ENCODE measurements at places on chromosomes 16 and 17. TPM values are rescaled to one million over a fixed set of nuclear protein-coding genes. Genes with fewer than 3 reads are reported as not detected.

DNA sequence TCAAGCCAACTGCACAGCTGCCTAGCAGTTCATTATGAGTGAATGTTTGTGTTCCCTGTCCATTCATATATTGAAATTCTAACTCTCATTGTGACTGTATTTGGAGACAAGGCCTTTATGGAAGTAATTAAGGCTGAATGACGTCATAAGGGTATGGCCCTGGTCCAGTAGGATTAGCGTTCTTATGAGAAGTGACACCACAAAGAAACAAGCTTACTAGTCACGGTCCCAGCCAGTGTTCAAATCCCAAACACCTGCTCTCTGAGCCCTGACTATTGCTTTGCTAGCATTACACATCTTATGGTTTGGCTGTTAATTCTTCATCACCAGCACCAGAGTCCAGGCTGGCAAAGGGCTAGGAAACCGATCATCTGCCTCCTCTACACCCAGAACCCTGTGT, 2.2 kb downstream of the ZNF668 start:
- peak overlapping the region; percentile 99 for H3K4me3 ChIP-seq
- peaks cover 10% of the 10 kb centered on the region for H3K36me3 ChIP-seq
- peaks cover 10% of the 10 kb centered on the region for H3K4me1 ChIP-seq
- H3K27ac ChIP-seq = peak overlapping the region; percentile 97
- H3K27me3 ChIP-seq = no peaks in the 10 kb centered on the region

KCNAB3 gene
- total RNA-seq = 3.5 TPM

DNA sequence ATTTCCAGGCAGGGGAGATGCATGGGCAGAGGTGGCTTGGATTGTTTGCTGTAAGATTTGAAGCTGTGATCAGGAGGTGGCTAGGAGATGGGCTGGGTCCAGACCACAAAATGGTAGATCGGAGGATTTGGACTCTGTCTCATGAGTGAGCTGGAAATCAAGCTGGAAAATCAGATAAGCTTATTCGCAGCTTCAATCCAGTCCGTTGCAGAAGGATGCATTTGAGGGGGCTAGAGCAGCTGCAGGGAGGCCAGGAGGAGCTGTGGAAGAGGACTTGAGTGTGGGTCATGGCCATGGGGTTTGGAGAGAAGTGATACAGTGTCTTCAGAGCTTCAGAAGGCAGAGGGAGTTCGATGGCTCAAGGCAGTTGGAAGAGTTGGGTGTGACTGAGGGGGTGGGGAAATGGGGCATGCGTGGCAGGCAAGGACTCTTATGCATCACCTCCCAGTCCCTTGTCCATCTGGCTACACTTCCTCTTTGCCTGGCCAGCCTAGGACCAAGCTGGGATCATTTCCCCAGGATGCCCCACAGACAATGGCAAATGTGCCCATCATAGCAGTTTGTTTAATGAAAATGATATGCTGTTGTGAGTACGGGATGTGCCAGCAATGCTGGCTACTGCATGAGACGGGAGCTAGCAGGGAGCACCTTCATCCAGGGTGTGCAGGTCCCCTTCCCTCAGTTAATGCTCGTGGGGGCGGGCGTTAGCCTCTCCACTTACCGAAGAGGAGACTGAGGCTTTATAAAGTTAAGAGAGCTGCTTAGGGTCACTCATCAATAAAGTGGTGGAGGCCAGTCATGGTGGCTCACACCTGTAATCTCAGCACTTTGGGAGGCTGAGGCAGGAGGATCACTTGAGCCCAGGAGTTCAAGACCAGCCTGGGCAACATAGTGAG, 20.6 kb downstream of the QPRT start:
- DNase-seq = no peak
- no peaks in the 10 kb centered on the region for H3K36me3 ChIP-seq
- no peaks in the 10 kb centered on the region for H3K4me1 ChIP-seq
- H3K4me3 ChIP-seq = no peak overlapping the region

NOD2 gene
- not detected for total RNA-seq

PYY gene
- total RNA-seq = not detected

TLE7 gene
- not detected for total RNA-seq

- H3K4me3 ChIP-seq = no peak overlapping the region
- DNase-seq = no peak
- H3K4me1 ChIP-seq = no peaks in the 10 kb centered on the region
- no peaks in the 10 kb centered on the region for H3K27me3 ChIP-seq
- H3K27ac ChIP-seq = no peak overlapping the region
These were observed 117.5 kb downstream of the ASIC2 start for GRCh38 chr17:33175562-33175961.

DNA sequence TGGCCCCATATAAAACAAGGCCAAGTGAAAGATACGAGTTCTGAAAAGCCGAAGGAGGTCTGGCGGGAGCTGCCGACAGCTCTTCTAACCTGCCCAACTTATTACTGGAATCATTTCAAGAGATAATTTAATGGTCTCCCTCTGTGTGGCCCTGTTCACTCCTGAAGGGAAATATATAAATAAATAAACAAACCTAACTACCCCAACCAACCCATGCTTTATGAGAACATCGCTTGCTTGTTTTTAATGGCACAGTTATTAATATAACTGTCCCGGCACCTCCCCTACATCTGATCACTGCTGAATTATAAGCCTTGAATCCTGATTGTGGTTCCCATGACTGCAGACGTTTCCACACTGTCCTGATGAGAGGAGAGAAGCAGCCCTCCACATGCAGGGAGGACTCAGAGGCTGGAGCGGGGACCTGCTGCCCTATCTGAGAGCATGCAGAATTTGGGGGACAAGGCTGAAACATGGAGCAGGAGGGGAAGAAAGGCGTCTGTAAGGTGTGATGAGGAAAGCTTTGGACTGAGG, 22.2 kb downstream of the CDK5RAP3 start:
- peaks cover 6% of the 10 kb centered on the region for H3K4me1 ChIP-seq
- no peak for DNase-seq
- no peaks in the 10 kb centered on the region for H3K27me3 ChIP-seq
- no peak overlapping the region for H3K4me3 ChIP-seq

CHMP6 gene
- total RNA-seq = 43.7 TPM

BEAN1 gene
- total RNA-seq = not detected

SCARF1 gene
- 6.6 TPM for total RNA-seq

DNA sequence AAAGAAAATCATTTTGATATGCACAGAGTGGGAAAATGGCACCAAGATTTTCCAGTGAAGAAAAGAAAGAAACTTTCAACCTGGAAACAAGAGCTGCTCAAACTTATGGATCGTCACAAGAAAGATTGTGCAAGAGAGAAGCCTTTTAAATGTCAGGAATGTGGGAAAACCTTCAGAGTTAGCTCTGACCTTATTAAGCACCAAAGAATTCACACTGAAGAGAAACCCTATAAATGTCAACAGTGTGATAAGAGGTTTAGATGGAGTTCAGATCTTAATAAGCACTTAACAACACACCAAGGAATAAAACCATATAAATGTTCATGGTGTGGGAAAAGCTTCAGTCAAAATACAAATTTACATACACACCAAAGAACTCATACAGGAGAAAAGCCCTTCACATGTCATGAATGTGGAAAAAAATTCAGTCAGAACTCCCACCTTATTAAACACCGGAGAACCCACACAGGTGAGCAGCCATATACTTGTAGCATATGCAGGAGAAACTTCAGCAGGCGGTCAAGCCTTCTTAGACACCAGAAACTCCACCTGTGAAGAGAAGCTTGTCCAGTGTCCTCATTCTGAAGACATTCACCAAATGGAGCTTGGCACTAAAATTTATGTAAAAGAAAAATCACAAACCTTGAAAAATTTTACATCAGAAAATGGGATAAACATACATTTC, 12.2 kb downstream of the ZNF75A start:
- DNase-seq = no peak
- no peaks in the 10 kb centered on the region for H3K4me1 ChIP-seq
- H3K36me3 ChIP-seq = 0 out of 2 replicates have a peak, but pooled peaks cover 3% of the 10 kb centered on the region

GRCh38 chr17:13541032-13541480, 60.7 kb downstream of the HS3ST3A1 start:
- no peak overlapping the region for H3K27ac ChIP-seq
- H3K4me1 ChIP-seq = no peaks in the 10 kb centered on the region
- H3K27me3 ChIP-seq = no peaks in the 10 kb centered on the region
- DNase-seq = no peak
- H3K36me3 ChIP-seq = no peaks in the 10 kb centered on the region
- H3K4me3 ChIP-seq = no peak overlapping the region

EVPLL gene
- total RNA-seq = not detected

SLC2A4 gene
- 0.31 TPM for total RNA-seq

- H3K36me3 ChIP-seq = no peaks in the 10 kb centered on the region
- no peaks in the 10 kb centered on the region for H3K4me1 ChIP-seq
- no peak overlapping the region for H3K27ac ChIP-seq
- 0 out of 2 replicates have a peak, but pooled peaks cover 2% of the 10 kb centered on the region for H3K27me3 ChIP-seq
These were observed 287.3 kb upstream of the CCL2 start for GRCh38 chr17:33967608-33968349.

NHLRC4 gene
- 4.0 TPM for total RNA-seq

- DNase-seq = no peak
- peaks cover 2% of the 10 kb centered on the region for H3K27me3 ChIP-seq
- no peak overlapping the region for H3K27ac ChIP-seq
These were observed 4.9 kb downstream of the TNRC6C start for GRCh38 chr17:77963441-77963840.

DNA sequence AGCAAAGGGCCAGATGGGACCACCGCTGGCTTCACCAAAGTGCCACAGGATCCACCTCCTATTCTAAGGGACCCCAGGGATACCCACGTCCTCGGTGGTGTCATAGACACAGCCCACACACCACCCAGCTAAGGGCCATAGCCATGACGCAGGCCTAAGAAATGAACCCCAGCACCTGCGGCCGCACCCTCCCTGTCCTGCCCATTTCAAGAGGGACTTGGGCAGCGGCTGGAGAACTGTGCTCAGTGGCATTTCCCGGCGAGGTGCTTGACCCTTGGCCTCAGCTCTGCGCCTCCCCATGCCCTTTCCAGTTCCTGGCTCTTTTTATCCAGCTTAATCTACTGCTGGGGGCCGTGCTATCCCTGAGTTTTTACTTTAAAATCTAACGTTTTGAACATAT, 27.3 kb downstream of the ZNF778 start:
- peaks cover 6% of the 10 kb centered on the region for H3K36me3 ChIP-seq
- DNase-seq = no peak
- no peaks in the 10 kb centered on the region for H3K4me1 ChIP-seq
- no peaks in the 10 kb centered on the region for H3K27me3 ChIP-seq
- H3K4me3 ChIP-seq = no peak overlapping the region
- no peak overlapping the region for H3K27ac ChIP-seq

- no peaks in the 10 kb centered on the region for H3K27me3 ChIP-seq
- no peaks in the 10 kb centered on the region for H3K36me3 ChIP-seq
- DNase-seq = no peak
- no peak overlapping the region for H3K4me3 ChIP-seq
These were observed 21.7 kb downstream of the KRT23 start for GRCh38 chr17:40915721-40916256.

DNA sequence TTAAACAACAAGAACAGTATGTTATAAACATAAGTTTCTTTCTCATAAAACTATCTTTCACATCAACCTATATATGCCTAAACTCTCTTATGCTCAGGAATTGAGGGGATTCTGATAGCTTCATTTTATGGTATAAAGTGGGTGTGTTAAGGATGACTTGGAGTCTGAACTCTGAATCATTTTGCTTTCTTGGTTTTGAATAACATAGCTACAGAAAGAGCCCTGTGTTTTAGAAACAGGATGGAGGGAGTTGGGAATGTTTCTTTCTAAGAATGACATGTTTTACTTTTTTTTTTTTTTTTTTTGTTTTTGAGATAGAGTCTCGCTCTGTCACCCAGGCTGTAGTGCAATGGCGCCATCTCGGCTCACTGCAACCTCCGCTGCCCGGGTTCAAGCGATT, 50.1 kb downstream of the RHOT1 start:
- H3K4me1 ChIP-seq = no peaks in the 10 kb centered on the region
- no peaks in the 10 kb centered on the region for H3K27me3 ChIP-seq
- no peak for DNase-seq
- H3K4me3 ChIP-seq = no peak overlapping the region
- H3K27ac ChIP-seq = no peak overlapping the region

GSDMA gene
- not detected for total RNA-seq

DNA sequence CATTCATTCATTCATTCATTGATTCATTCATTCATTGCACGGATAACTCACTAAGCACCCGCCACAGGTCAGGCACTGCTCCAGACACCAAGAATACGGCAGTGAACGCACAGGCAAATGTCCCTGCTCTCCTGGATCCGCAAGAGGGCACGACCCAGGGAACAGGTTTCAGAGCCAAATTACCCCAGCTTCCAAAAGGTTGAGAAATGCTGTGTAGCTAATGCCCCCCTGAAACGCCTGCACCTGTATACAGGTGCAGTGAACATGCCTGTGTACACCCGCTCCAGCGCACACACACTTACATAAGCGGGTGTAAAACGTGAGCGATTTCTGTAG, 9.6 kb upstream of the UBE2I start:
- no peak for DNase-seq
- no peak overlapping the region for H3K4me3 ChIP-seq
- H3K36me3 ChIP-seq = no peaks in the 10 kb centered on the region
- no peaks in the 10 kb centered on the region for H3K27me3 ChIP-seq

GRCh38 chr17:29136998-29137730, 43.0 kb downstream of the MYO18A start:
- H3K27ac ChIP-seq = no peak overlapping the region
- no peak overlapping the region for H3K4me3 ChIP-seq
- H3K4me1 ChIP-seq = peaks cover 42% of the 10 kb centered on the region
- no peak for DNase-seq

DNA sequence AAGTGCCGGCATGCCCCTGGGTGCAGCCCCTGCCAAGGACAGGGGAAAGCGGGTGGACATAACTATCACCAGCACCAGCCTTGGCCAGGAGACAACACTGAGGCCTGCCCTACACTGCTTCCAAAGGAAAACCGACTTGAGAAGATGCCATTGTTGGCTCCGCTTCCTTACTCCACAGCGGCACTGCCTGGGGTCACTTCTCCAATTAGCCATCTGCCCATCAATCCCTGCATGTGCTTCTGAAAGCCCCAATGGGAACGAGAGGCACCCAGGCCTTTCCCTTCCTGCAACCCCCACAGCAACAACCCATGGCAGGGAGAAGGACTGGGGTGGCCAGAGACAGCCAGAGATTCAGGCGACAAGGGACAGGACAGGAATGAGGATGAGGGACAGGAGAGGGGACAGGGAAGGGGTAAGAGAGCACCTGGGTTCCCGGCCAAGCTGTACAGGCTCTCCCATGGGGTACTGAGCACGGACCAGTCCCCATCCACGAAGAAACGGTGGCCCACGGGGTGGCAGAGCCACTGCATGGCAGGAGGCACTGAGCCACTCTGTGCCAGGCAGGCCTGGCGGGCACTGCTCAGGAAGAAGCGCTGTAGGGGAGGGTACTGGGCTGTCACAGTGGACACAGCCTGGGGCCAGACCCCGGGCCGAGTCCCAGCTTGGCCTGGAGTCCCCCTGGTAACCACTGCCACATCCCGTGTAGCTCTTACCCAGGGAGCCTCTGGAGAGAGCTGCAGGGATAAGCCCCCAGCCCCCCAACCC, 21.2 kb downstream of the SREBF1 start:
- peaks cover 65% of the 10 kb centered on the region for H3K4me1 ChIP-seq
- no peaks in the 10 kb centered on the region for H3K27me3 ChIP-seq
- H3K4me3 ChIP-seq = no peak overlapping the region

GRCh38 chr16:3112058-3112880, at the start of gene ZNF205:
TSS of gene ZNF205 (plus strand) at chr16:3112586. CDS start at chr16:3113431, 845 bp downstream.
- H3K27ac ChIP-seq = peak within 1 kb of the TSS; percentile 88
- peaks cover 3% of the 10 kb centered on the region for H3K36me3 ChIP-seq
- no peak for DNase-seq
- H3K27me3 ChIP-seq = no peaks in the 10 kb centered on the region

GRCh38 chr16:85261657-85262557, 149.6 kb upstream of the CIBAR2 start:
- H3K4me3 ChIP-seq = no peak overlapping the region
- no peak for DNase-seq
- H3K27me3 ChIP-seq = no peaks in the 10 kb centered on the region
- no peaks in the 10 kb centered on the region for H3K36me3 ChIP-seq

- no peaks in the 10 kb centered on the region for H3K27me3 ChIP-seq
- H3K4me3 ChIP-seq = no peak overlapping the region
- H3K36me3 ChIP-seq = no peaks in the 10 kb centered on the region
- no peaks in the 10 kb centered on the region for H3K4me1 ChIP-seq
These were observed 40.9 kb downstream of the PLXDC1 start for GRCh38 chr17:39110435-39111136.

Data from Panc1 (cell line).